Non-pigmented ciliary epithelial cell (primary cell): ENCODE measurements at places on chromosomes 6 and 20.

GRCh38 chr20:42276718-42277602 is 658.8 kb upstream of the CHD6 start:
- DNase-seq = no peak

- no peak for DNase-seq
These were observed 79.8 kb upstream of the EYS start for GRCh38 chr6:65786815-65787214.

DNA sequence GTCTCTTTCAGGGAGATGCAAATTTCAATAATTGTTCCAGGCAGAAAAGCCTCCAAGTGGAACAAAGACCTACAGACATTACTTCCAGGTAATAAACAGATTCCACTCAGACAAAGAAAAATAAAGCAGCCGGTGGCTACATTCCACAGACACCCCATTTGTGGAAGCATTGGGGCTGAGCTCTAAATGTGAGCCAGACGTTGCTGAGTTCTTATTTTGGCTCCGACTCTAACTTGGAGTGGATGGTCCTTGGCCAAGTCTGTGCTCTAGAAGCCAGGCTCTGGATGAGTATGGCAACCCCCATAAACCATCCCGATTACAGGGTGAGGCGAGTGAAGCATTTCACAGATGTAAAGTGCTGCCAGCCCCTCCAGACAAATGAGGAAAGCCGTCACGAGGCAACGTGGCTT is 6.6 kb downstream of the TRAM2 start:
- no peak for DNase-seq

DNA sequence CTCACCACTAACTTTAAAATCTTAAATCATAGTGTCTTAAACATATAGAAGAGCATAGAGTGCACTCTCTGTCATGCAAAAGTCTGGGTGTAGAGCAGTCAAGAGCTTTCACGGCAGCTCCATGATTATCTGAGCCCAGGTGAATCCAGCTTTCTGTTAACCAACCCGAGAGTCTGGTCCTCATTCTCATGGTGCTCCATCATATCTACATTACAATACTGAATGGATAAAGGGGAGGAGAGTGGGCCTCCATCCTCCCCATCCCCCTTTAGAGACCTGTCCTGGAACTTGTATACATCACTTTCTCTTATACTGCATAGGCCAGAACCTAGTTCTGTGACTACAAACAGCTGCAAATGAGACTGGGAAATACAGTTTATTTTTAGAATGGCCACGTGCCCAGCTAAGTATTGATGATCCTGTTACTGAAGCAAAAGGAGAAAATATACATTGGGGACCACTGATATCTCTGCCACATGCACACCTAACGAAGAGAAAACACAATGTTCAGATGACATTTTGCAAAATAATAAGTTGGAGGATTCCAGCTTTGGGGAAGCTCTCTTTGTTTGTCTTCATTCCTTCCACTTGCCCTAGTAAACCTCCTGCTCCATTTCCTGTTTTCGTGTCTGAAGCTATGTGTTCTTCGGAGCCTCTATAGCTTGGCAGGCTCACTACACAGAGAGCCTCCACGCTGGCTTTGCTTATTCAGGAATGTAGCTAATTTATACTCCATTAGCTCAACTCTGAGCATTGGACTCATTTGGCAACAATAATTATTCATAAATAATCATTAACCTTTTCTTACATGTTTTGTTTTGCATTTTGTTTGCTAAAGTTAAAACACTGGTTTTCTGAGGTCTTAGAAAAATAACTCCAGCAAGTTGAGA is 110.1 kb downstream of the IYD start:
- no peak for DNase-seq

DNA sequence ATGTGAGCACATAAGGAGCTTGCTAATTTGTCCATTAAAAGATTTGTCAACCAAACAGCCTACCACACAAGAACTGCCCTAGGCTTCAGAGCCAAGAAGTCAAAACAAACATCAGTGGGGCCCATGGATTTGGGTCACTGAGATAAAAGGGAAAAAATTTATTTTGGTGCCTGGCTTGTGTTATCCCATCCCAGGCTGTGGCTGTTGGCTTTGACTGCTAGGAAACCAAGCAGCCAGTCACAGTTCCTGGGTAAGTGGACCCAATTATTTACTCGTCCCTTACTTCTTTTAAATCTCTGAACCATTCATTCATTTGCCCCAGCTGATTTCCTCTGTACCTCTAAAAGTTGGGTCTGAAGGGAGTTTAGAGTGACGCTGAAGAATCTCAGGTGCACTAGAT is 41.3 kb downstream of the EDN1 start:
- DNase-seq = no peak

GRCh38 chr6:85465762-85466161 is 15.9 kb downstream of the NT5E start:
- no peak for DNase-seq

DNA sequence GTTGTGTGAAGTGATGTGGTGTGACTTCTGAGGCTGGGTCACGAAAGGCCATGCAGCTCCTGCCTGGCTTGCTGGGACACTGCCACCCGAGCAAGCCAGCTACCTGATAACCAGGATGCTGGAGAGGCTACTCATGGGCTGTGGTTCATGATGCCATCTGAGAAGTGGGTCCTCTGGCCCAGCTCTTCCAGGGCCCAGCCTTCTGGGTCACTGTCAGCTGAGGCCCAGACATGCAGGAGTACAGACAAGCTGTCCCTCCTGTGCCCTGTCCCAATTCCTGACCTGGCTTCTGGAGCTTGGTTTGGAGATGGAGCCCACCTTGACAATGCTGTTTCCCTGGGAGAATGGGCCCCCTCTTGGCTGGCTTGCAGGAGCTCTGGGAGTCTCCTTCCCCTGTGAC is 87.0 kb downstream of the DHX35 start:
- no peak for DNase-seq

GRCh38 chr6:50390416-50390815 is 322.9 kb upstream of the TFAP2D start:
- DNase-seq = no peak

- peak; percentile 58 for DNase-seq
These were observed 25.1 kb downstream of the FKBP5 start for GRCh38 chr6:35663447-35664235.

DNA sequence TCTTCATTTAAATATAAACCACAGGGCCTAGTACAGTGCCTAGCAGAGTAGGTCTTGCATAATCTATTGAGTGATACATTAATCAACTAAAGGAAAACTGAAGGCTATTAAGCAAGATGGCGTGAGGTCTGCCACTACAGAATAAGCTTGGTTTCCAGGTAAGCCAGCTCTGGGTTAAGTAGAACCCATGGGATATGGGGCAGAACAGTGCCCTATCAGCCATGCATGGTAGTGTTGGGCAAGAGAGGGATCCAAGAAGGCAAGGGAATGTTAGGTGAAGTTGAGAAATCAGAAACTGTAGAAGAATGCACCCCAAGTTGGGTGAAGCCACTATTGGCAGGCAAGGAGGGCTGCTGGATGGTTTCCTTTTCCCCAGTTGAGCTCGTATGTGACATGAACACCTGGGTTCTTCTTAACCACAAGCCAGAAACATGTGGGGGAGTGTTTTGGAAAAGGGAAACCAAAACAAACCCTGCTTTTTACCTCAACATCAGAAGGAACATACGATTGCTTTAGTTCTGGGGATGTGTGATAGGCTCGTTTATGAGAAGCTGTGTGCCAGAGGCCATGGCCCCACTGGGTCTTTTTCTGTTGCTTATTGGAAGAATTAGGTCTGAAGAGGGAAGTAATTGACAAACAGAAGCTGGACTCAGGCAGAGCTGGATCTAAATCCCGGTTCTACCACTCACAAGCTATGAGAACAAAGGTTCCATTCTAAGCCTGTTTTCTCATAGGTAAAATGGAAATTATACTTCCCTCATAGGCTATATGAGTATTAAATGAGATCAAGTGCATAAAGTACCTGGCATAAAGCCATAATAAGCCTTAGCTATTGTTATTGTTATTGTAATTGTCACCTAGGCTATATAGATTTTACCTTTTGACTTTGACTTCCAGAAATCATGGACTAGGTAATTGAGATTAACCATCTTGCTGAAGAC is 33.5 kb downstream of the NEDD9 start:
- DNase-seq = no peak

DNA sequence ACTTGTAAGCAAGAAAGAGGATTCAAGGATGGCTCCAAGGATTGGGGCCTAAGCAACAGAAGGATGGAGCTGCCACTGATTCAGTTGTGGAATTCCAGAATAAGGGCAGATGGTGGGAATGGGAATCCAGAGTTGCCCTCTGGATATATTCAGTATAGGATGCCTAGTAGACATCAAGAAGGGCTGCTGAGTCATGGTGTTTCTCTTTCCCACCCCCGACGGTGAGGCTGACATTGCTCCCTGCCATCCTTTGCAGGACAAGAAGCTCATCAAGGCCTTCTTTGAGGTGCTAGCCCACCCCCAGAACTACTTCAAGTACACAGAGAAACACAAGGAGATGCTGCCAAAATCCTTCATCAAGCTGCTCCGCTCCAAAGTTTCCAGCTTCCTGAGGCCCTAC is 11.2 kb upstream of the ZNF76 start:
- no peak for DNase-seq

DNA sequence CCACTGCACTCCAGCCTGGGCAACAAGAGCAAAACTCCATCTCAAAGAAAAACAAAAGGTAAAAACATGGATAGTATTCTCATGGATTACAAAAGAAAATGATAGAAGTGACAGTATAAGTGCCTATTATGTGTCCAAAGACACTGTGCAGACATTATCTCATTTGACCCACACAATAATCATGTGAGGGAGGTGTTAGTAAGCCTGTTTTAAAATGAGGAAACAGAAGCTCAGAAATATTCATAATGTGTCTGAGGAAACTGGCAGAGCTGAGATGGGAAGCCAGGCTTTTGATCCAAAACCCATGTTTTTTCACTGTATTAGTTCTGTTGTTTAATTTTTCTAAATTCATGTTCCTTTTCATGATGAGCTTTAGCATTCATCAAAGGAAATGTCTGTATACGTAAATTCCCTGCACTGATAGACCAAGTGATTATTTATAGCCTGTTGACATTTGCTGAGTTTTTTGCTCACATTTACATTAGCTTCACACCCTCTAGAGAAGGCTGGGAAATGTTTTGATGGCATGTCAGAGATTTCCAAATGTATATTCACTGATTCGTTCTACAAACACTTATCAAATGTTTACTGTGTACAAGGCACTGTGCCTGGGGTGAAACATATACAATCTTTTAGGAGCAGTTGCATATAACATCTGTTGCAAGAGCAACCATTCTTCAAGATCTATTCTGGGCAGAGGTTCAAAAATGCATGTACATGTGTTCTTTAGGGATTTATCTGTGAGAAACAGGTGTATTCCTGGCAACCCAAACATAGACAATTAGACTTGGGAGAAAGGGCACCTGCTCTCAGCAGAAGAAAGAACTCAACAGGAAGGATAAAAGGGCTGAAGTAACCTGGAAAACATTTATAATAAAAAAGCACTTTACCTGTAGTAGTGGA is 331.5 kb downstream of the SAMD5 start:
- no peak for DNase-seq

- no peak for DNase-seq
These were observed 4.6 kb upstream of the TGM2 start for GRCh38 chr20:38169636-38170193.
